ENCODE measurements at places on chromosomes 1 and 21. TPM values are rescaled to one million over a fixed set of nuclear protein-coding genes. Genes with fewer than 3 reads are reported as not detected.

Gene ADSS2
- polyA plus RNA-seq, result 33.7 TPM

Gene CCNL2
- polyA plus RNA-seq, result 181 TPM

Gene AGRN
- 37.4 TPM for polyA plus RNA-seq

Gene ADAMTS1
- 332 TPM for polyA plus RNA-seq

Gene GPR137B
- 14.3 TPM for polyA plus RNA-seq

Gene NID1
- 137 TPM for polyA plus RNA-seq

Gene CLDN14
- polyA plus RNA-seq, result not detected

Gene LEFTY2
- not detected for polyA plus RNA-seq

Gene OVAAL
- not detected for polyA plus RNA-seq

Gene PPFIA4
- polyA plus RNA-seq, result 1.5 TPM

Gene IFI16
- polyA plus RNA-seq, result 179 TPM

Gene RORC
- polyA plus RNA-seq, result not detected

Gene UBE2G2
- polyA plus RNA-seq, result 62.2 TPM

Gene ADAMTS4
- 0.72 TPM for polyA plus RNA-seq

Gene PLA2G2D
- not detected for polyA plus RNA-seq

Gene OR2T12
- not detected for polyA plus RNA-seq

Gene SLC50A1
- 31.4 TPM for polyA plus RNA-seq

DNA sequence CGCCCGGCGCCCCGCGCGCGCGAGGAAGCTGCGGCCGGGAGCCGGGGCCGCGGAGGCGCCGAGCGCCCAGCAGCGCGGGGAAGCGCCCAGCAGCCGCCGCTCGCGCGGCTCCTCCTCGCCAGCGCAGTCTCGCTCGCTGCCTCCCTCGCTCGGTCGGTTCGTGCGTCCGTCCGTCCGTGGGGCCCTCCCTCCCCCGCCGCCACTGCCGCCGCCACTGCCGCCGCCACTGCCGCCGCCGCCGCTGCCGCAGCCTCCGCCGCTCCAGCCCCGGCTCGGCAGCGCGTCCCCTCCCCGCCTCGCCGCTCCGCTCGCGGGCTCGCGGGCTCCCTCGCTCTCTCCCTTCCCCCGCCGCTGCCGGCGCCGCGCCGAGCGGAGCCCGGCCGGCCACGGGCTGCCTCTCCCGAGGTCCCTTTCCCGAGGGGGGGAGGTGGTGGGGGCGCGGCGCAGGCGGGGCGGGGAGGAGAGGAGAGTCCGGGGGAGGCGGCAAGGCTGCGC lies at the start of gene KCND3:
Gene KCND3, minus strand, starts transcription at position 138 of the 495 bp plus-strand sequence.
- no peak for DNase-seq

GRCh38 chr1:94094469-94095111 lies 26.4 kb downstream of the ABCA4 start:
- DNase-seq, result peak; percentile 36

DNA sequence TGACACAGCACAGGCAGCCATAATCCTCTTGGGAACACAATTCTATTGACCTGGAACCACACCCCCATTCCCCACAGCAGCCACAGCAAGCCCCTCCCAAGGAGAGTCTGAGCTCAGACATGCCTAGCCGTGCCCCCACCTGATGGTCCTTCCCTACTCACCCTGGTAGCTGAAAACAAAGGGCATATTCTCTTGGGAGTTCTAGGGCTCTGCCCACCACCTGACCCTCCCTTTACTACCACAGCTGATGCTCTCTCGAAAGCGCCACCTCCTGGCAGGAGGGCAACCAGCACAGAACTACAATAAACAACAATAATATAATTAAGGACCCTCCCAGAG lies 184.8 kb upstream of the COA6 start:
- no peak for DNase-seq

GRCh38 chr1:32309960-32310359 lies 18.1 kb downstream of the HDAC1 start:
- no peak for DNase-seq

- no peak for DNase-seq
Measured at GRCh38 chr21:25518491-25518911, 88.8 kb downstream of the MRPL39 start.

DNA sequence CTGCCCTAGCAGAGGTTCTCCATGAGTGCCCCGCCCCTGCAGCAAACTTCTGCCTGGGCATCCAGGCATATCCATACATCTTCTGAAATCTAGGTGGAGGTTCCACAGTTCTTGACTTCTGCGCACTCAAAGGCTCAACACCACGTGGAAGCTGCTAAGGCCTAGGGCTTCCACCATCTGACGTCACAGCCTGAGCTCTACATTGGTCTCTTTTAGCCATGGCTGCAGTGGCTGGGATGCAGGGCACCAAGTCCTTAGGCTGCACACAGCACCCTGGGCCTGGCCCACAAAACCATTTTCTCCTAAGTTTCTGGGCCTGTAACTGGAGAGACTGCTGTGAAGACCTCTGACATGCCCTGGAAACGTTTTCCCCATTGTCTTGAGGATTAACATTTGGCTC lies 272.6 kb upstream of the PLXNA2 start:
- DNase-seq, result no peak

DNA sequence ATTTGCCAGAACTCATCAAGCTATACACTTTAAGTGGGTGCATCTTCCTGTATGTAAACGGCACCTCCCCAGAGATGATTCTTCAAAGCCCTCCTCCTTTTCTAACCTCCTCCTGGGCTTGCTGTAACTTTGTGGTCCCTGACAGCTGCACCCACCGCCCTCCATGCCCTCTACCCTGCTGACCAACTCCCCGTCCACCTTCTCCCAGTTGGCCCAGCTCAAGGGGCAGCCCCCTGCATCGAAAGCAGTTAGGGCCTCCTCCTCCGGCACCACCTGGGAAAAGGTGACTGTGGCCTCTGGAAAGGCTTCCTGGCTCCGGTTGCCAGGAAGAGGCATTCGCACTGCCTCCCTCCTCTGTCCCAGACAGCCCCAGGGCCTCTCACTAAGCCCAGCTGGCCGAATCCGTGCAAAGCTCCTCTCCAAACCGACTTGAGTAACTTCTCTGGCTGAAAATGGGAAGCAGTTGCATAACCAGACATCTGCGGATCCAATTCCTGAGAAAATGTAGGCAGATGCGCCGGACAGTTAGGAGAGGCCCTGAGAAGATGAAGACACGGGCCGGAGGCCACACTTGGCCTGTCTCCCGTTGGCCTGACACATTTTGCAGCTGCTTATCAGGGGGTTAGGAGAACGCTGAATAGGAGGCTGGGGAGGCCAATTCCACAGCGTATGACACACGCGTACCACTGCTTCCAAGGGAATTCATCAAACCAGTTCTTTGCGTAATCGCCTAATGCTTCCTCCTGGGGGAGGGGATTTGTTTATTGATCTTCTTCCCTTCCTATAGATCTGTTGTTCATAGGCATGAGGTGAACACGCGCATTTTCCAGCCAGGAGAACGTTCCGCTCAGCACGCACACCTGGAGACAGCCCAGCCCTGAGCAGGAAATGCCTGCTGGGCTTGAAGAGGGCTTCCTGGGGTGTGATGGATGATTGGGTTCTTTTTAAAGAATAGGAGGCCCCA lies 48.7 kb upstream of the COL6A2 start:
- DNase-seq, result peak; percentile 100

GRCh38 chr1:67495327-67495726 lies 65.1 kb upstream of the SERBP1 start:
- DNase-seq, result no peak

GRCh38 chr1:151098126-151098525 lies 27.6 kb downstream of the GABPB2 start:
- DNase-seq, result no peak

- DNase-seq, result no peak
Measured at GRCh38 chr1:155329980-155330598, 9.4 kb downstream of the RUSC1 start.

- no peak for DNase-seq
Measured at GRCh38 chr21:28993293-28993629, 584 bp upstream of the LTN1 start.

DNA sequence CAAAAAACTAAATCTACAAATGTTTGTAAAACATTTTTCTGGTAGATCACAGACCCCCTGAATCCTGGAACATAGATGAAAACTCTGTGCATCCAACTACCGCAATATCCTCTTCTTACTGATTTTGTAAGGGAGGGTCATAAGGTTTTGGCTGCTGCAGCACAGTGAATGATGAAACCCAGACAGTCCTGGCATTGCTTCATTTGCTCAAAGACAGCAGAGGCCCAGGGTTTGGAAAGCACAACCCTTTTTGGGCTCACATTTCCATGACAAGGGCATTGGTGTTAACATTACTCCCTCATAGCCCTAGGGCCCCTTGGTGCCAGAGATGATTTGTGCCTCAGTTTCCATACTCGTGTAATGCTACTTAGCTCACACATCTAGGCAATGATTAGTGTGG lies 51.2 kb downstream of the PLXNA2 start:
- no peak for DNase-seq

- DNase-seq, result no peak
Measured at GRCh38 chr1:211468595-211468994, 23.4 kb downstream of the RD3 start.

GRCh38 chr1:207283421-207283820 lies 38.1 kb upstream of the CD55 start:
- DNase-seq, result no peak

- no peak for DNase-seq
Measured at GRCh38 chr1:53837646-53837923, 511 bp downstream of the NDC1 start.

GRCh38 chr21:45930792-45931191 lies 50.8 kb upstream of the COL6A1 start:
- no peak for DNase-seq

GRCh38 chr1:200483491-200484143 lies 73.8 kb upstream of the ZNF281 start:
- DNase-seq, result peak; percentile 92

DNA sequence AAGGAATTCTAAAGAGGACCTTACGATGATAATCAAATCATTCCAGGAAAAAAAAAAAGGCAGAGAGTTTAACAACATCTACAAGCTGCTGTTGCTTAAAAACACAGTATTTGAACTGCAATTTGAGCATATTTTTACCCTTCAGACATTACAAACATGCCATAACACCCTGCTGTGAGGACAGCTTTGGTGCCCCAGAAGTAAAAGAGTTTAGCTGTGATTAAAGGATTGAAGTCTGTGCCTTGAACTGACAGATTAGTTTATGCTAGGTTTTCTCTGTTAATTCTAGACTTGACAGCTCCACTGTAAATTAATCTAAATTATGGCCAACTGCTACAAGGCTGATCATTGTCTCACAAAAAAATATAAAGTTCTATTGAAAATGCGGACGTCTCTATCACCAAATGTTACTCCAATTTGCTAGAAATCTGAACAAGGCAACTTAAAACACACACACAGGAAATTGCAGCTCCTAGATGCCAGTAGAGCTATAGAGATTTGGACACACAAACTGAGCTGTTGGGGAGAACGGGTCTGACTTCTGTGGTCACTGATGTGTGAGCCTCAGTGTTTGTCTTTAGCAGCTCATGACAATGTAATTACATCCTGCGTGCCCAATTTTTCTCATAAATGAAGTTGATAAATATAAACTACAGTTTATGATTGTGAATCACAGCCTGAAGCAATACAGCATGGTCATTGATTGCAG lies 217.9 kb downstream of the NTNG1 start:
- no peak for DNase-seq

- no peak for DNase-seq
Measured at GRCh38 chr1:99906535-99906934, 56.4 kb downstream of the AGL start.

DNA sequence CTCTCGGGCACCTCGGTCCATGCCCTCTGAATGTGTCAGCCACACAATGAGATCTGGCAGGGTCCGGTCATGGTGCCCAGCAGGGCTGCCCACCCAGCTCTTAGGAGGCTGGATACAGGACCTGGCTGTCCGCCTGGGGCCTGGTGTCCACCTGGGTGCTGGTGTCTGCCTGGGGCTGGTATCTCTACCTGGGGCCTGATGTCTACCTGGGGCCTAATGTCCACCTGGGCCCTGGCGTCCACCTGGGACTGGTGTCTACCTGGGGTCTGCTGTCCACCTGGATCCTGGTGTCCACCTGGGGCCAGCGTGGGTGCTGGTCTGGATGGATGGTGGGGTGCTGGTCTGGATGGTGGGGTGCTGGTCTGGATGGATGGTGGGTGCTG lies 45.1 kb upstream of the ACTRT2 start:
- no peak for DNase-seq

GRCh38 chr1:10108134-10108663 lies 75.4 kb downstream of the UBE4B start:
- DNase-seq, result peak; percentile 63

- DNase-seq, result no peak
Measured at GRCh38 chr1:115291741-115292140, 46.3 kb downstream of the NGF start.

DNA sequence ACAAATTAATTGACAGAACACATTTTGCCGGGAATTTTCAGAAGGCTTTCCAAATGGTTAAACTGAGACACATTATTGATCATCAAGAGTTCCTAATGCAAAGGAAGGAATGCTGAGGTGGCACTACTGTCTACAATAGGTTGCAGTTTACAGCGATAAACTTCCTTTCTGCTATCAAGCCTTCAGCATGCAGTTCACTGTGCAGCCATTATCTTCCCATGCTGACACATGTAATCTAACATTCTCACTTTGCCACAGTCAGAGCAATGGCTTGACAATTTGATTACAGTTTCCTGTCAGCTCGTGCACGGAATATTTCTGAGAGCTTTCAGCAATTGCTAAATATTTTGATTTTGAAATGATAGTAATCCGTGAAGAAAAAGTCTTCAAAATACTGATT lies 166.9 kb upstream of the PRMT6 start:
- DNase-seq, result no peak

- DNase-seq, result peak; percentile 94
Measured at GRCh38 chr1:181255270-181255929, 166.9 kb downstream of the IER5 start.

DNA sequence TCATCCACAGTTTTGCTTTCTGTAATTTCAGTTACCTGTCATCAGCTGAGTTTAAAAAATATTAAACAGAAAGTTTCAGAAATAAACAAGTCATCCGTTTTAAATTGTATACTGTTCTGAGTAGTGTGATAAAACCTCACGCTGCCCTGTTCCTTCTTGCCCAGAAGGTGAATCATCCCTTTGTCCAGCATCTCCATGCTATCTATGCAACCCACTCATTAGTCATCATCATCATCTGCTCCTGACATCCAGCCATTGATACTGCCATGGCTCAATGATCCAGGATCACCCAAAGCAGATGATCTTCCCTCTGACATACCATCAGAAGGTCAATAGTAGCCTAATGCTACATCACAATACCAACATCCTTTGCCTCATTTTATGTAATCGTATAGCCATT lies 198.3 kb downstream of the SLC44A5 start:
- no peak for DNase-seq

GRCh38 chr1:164599272-164599671 lies 40.3 kb downstream of the PBX1 start:
- DNase-seq, result no peak

All from AG04450 (cell line).